ENCODE measurements at places on chromosomes 16 and 17.

DNA sequence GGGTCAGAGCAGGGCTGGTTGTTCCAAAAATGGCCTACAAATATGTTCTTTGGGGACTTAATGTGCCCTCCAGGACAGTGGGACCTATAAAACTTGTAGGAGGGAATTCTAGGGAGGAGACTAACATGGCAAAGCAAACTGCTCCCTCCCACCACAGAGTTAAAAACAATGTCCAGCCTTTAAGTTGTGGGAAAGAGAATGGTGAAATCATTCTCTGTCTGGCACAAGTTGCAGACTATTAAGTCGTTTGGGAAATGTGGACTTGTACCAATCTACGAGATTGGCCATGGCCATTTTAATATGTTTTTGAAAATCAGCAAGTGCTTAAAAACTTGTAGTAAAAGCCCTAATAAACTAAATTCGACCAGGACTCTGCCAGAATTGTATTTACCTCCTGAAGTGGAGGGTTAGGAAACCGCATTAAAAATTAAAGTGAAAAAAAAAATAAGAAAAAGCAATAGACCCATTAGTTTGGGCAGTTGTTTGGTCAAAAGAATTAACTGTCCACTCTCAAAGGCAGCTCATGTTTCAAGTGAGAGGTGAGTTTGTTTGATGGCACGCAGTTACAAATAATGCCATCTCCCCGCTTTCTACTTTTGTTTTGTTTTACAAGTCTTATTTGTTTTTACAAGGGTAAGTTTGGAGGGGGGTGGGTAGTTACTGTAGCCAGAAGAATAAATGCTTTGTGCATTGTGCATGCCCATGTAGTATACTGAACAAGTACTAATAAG, 32.4 kb downstream of the ANKFN1 start:
- peak; percentile 50 for DNase-seq

- DNase-seq: no peak
These were observed 32.7 kb upstream of the LITAF start for GRCh38 chr16:11619327-11619851.

GRCh38 chr17:69702078-69702477, 287.6 kb downstream of the MAP2K6 start:
- no peak for DNase-seq

DNA sequence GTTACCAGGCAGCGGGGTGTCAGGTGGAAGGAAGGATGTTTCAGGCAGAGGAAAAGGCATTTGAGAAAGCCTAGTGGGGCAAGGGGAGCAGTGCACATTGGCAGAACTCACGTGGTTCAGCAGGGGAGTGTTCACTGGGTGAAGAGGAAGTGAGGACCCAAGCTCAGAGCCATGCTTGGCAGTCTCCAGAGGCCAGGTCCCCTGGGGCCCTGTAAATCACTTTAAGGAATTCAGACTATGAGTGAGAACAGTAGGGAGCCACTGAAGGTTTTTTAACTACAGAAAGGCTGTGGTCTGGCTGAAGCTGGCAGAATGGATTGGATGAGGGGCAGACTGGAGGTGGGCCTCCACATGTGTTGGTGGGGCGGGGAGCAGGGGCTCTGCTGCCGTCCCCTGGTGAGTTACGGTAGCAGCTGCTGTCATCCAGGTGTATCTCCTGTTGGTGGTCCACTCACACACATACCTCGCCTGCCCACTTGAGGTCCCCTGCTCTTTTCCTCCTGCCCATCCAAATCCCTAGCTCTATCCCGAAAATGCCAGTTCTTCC, 5.1 kb downstream of the CLEC16A start:
- DNase-seq: no peak

GRCh38 chr17:80751070-80751945, 206.7 kb downstream of the RPTOR start:
- no peak for DNase-seq

GRCh38 chr17:67648032-67648905, 69.5 kb upstream of the NOL11 start:
- DNase-seq: no peak

DNA sequence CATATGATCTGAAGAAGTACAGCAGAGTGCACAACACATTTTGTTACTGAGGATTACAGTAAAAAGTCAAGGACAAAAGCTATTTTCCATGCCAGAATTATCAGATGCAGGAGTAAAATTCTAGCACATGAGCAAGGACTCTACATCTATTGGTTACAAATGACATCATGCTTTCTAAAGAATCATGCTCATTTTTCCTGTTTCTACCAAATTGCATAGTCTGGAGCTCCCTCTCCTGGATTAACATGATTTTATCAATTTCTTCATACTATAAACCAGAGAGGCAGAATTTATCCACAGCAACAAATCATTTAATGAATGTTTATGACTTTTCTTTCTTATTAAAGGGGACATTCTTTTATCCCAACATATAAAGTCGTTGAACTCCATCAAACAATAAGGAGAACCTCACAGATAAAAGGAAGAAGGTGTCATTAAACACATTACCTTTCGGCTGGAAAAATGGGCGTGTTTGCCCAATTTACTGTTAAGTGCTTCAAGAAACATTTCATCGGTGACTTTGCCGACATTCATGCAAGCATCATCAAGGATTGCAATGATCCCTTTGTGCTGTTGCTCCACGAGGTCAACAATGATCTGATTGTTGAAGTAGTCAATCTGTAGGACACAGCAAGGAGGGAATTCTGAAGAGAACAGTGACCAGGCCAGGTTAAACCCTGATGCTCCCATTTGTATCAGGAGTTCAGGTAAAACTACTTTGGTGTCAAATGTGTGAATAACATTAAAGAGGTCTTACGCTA, 121.7 kb downstream of the MYO1D start:
- peak; percentile 55 for DNase-seq

DNA sequence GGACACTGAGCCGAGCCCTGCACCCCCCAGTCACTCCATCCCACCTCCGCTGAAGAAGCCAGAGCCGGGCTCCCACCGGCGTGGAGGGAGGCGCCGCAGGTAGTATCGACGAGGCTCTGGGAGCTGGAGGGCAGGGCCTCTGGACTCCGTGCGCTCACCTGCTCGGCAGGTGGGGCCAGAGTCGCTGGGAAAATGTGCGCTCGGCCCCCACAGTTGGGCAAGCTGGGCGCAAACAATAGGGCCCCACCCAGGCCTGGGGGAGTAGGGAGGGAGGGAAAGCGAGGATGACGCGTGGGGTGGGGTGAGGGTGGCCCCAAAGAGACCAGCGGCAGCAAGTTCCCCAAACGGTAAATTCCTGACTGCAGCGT, 668 bp downstream of the JUP start:
- DNase-seq: no peak

- DNase-seq: no peak
These were observed 92.0 kb downstream of the PRKCB start for GRCh38 chr16:23927796-23928195.

DNA sequence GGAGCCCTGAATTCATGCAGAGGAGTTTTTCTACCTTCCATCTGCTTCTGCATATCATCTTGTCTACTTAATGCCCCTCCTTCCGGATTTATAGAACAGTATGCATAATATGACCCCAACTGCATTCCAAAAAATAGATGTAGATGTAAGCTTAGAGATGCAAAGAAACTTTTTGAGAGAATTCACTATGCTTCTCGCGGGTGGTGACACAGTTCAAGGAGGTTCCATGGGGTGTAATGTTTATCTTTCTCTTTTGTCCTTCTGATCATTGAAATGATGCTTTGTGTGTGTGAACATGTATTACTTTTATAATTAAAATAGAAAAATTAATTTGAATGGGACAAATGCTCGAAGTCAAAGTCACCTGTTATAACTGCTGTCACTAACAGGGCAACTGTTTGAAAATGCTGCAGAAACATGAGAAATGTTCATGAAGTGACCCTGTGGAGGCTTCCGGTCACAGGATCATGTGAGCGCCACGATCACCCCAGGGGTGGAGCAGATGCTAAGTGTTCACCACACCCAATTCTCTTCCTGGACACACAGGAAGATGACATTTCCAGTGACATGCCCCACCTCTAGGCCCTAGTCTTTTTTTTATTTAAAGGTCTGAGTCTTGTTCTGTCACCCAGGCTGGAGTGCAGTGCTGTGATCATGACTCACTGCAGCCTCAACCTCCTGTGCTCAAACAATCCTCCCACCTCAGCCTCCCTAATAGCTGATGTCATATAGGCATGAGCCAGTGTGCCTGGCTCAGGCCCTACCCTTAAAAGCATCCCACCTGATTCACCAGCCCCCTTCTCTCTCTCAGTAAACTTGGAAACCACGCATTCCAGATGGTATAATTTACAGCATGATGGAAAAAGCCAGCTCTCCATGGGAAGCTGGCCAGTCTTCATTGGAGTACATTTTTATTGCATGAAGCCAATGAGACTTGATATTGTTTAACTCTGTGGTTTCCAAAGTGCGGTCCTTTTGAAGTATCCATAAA, 21.0 kb upstream of the AGRP start:
- DNase-seq: no peak

- DNase-seq: no peak
These were observed 957 bp downstream of the OXLD1 start for GRCh38 chr17:81665205-81666091.

DNA sequence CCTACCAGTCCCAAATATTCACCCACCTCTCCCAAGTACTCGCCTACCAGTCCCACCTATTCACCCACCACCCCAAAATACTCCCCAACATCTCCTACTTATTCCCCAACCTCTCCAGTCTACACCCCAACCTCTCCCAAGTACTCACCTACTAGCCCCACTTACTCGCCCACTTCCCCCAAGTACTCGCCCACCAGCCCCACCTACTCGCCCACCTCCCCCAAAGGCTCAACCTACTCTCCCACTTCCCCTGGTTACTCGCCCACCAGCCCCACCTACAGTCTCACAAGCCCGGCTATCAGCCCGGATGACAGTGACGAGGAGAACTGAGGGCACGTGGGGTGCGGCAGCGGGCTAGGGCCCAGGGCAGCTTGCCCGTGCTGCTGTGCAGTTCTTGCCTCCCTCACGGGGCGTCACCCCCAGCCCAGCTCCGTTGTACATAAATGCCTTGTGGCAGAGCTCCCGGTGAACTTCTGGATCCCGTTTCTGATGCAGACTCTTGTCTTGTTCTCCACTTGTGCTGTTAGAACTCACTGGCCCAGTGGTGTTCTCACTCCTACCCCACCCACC, 29.8 kb downstream of the POLR2A start:
- DNase-seq: no peak

DNA sequence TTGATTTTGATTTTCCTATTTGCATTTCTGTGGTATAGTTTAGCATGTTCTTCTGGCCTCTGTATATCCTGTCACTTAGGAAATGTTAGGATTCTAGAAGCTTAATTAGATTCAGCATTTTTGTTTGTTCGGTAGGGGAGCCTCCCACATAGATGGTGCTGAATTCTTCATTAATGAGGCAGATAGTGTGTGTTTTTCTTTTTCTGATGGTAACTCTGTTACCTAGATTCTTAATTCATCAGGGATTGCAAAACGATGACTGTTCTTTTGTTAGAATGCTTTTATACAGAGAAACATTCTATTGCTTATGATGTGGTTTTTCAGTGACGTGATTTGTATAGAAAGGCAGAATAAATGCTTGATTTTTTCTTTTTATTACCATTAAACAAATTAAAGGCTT, 19.0 kb downstream of the BANP start:
- DNase-seq: no peak

GRCh38 chr16:2298621-2299020, 30.7 kb upstream of the RNPS1 start:
- DNase-seq: no peak
